LHCN-M2 (cell line): ENCODE measurements at places on chromosomes 12 and 14.
A peak's percentile ranks its signal among the peaks of the same experiment; 100 is the strongest.

DNA sequence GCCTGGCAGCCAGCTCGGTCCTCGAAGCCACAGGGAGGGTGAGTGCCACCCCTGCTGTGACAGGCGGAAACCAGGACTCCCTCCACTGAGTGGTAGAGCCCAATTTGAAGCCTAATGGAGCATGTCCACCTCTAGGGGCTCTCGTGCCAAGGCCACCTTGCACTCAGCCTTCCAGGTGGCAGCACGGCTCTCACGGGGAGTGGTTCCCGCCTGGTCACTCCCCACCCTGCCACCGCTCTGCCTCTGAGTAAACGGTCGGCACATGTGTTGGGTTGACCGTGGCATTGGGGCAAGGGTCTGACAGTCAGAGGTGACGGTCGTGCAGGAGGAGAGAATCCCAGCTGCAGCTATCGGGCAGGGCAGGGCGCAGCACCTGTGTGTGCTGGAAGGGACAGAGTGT lies 34.8 kb downstream of the IL31 start:
- no peak for DNase-seq

DNA sequence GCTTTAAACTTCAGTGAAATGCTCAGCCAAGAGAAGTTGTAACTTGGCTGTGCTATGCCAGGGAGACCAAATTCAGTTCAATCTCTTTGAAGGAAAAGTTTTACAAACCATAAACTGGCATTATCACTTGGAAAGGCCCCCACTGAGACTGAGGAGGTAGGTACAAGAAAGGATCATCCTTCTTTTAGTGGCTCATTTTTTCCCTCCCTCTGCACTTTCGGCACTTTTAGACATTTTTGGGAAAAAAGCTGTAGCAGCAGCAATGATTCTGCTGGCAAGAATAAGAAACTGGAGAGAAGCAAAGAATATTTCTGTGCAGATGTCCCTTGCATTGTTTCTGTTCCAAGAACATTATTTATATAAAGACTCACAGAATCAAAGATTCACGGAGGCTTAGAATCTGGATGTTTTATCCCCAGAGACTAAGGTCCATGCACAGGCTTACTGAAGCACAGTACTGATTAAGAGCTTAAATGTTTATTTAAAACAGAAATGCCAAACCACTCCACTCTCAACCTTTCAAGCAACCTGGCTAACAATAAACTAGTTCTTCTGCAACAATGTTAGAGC lies 12.3 kb downstream of the ZC2HC1C start:
- no peak for DNase-seq

DNA sequence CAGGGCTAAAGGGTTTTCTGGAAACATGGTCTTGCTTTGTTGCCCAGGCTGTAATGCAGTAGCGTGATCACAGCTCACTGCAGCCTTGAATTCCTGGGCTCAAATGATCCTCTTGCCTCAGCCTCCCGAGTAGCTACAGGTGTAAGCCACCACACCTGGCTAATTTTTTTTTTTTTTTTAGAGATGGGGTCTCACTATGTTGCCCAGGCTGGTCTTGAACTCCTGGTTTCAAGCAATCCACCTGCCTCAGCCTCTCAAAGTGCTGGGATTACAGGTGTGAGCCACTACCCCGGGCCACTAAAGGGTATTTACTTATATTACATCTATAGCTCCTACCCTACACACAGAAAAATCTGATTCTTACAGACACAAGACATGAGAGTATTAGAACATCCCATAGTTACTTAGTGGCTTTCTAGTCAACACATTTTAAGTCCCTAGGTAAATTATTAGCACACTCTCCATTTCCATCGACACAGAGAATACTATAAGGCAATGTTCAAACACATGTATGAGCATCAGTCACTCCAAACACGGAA lies 6.2 kb upstream of the DCAF11 start:
- DNase-seq: no peak

DNA sequence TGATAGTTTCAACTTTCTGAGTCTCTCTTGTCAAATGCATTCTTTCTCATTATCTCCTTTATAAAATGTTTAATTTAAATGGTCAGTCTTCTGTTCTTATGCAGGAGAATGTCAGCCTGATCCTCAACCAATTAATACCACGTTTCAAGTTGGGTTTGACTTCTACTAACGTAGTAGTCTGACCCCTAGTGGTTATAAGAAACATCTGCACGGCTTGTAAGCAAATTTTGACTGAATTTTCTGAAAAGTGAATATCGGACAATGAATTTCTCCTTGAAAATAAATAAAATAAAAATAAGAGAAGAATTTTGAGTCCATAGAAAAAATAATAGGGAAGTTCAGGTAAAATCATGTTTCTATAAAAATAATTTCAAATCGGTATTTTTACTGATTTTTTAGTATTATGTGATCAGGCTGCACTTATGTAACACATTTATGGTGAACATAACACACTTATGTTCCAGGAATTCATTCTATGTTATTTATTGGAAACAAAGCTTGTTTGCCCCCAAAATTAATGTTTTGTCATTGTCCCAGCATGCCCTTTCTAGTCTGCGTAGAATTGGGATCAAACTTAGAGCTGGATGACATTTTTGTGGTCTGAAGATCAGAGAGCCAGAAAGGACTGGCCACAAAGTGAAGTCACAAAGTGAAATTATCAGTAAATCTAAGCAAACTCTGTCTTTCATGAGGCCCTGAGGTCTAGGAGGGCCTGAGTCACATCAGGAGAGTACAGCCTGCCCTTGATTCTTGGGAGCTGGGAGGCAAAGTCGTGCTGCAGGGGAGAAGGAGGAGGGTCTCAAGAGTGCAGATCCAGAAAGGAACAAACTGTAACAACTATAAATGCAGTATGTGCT lies 101.2 kb upstream of the STXBP6 start:
- DNase-seq: peak; percentile 72

DNA sequence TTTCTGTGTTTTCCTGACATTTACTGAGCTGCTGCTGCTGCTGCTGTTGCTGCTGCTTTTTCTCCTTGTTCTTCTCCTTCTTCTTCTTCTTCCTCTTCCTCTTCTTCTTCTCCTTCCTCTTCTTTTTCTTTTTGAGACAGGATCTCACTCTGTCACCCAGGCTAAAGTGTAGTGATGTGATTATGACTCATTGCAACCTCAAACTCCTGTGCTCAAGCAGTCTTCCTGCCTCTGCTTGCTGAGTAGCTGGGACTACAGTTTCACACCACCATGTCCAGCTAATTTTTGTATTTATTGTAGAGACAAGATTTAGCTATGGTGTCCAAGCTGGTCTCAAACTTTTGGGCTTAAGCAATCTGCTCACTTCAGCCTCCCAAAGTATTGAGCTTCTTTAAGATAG lies 95.8 kb downstream of the TMTC3 start:
- DNase-seq: peak; percentile 85

DNA sequence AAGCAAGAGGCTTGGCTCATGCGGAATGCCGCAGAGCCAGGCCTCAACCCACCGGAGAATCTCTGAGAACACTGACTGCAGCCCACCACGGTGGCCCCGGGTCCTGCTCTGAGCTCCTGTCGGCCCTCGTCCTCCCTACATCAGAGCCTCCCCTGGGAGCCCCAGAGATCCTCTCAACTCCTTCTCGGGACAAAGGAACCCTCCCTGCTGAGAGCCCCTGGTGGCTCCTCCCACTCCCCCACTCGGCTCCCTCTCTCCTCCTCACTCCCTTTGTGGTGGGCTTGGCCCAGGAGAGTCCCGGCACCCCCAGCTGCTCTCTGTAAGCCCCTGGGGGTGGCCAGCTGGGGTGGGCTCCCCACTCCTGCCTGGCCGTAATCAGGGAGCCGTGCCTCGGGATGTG lies 11.1 kb upstream of the INF2 start:
- DNase-seq: peak; percentile 53

- no peak for DNase-seq
These were observed 408.2 kb upstream of the CCDC196 start for GRCh38 chr14:66078006-66078405.

- DNase-seq: no peak
These were observed 127.8 kb upstream of the PARP11 start for GRCh38 chr12:4001031-4001430.

DNA sequence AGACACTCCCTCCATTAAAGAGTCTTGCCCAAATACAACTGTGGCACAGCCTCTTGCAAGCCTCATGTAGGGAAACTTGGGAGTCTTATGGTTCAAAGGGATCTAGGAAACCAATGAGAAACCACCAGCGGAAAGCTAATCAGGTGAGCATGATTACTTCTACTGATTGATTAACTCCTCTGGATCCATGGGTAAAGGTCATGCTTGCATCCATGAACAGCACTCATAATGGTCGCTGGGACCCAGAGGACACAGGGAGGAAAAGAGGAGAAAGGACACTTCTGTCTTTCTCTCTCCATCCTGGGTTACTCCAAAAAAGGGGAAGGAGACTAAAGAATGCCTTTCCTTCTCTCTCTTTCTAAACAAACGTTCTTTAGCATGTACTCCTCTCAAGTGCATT lies 1397.2 kb downstream of the LRFN5 start:
- DNase-seq: no peak

- no peak for DNase-seq
These were observed 120.0 kb downstream of the SCARB1 start for GRCh38 chr12:124743479-124744272.

DNA sequence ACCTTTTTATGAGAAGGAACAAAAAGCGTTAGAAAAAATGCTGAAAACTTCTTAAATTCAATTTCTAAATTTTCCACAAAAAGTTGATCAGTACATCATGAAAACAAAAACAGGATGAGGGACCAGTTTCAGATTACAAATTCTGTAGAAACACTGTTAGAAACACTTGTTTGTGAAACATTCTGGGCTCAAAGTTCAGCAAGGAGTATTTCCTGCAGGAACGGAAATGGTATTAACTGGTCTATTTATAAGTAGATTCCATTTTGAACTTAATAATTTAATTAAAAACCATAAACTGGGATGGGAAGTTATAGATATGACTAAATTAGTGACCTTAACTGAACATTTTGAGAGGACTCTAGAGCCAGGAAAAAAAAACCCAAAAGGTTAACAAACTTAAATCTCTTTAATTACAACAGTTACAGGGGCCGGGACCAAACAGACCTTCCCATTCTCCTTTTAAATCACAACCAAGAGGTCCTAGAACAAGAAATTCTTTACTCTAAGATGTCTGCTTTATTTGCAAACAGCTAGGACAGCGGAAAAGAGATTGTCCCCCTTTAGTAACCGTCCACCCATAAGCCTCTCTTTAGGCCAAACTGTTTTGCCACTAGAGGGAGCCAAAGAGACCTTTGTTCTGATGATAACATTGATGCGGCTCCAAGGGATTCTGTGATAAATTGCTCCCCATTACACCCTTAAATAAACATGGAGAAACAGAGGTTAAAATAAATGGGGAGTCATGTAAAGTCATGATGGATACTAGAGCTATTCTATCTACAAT lies 69.0 kb upstream of the RERGL start:
- DNase-seq: peak; percentile 39

DNA sequence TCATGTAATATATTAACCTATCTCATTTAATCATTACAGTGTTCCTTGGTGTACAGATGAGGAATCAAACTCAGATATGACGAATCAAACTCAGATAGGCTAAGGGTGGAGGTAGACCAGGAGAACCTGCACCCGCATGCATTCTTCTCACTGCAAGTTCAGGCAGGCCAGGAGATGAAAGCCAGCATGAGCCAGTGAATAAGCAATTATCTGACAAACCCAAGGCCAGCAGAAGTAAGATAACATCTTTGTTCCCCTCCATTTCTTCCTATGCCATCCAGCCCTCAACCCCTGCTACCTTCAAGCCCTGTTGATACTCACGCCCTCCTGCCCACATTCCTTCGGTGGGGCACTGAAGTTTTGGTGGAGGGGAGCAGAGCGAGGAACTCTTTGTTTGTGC lies 152.2 kb downstream of the ETV6 start:
- no peak for DNase-seq

DNA sequence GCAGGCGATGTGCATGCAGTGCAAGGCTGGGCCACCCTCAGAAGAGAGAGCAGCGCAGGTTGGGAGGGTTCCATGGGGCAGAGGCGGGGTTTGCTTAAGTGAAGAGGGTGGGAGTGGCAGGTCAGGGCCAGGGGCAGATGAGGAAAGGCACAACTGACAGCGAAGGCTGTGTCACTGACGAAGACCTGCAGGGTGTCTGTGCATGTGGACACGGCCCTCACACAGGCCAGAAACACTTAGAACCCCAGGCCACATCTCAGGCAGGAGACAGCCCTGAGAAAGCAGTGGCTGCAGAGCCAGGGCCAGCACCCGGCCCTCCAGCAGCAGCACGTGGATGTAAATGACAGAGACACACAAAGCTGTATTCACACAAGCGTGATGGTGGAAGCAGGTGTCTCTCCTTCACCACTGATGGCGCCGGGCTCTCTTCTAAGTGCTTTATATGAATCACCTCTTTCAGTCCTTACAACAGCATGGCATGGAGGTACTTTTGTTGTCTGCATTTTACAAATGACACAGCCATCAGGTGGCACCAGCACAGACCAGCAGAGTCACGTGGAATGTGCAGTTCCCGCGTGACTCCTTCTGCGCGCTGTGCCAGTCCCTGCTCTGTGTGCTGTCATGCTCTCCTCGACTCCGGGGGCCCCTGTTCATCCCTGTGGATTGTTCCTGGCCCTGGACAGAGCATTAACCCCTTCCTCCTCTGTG lies 54.6 kb downstream of the TSPAN11 start:
- no peak for DNase-seq

DNA sequence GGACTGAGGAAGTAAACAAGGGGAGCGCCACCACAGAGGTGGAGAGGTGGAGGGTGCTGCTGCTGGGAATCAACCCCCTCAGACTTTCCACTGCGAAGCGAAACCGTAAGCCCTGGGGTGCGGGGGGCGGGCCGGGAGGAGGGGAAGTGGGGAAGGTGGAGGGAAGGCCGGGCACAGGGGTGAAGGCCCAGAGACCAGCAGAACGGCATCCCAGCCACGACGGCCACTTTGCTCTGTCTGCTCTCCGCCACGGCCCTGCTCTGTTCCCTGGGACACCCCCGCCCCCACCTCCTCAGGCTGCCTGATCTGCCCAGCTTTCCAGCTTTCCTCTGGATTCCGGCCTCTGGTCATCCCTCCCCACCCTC lies at the start of gene LAG3:
Gene LAG3, plus strand, starts transcription at position 190 of the 365 bp plus-strand sequence. CDS start 333 bp downstream, outside the sequence.
- DNase-seq: no peak

GRCh38 chr12:11917501-11917900 lies 153.2 kb upstream of the BCL2L14 start:
- no peak for DNase-seq
